ENCODE measurements at places on chromosomes 13 and 19.

DNA sequence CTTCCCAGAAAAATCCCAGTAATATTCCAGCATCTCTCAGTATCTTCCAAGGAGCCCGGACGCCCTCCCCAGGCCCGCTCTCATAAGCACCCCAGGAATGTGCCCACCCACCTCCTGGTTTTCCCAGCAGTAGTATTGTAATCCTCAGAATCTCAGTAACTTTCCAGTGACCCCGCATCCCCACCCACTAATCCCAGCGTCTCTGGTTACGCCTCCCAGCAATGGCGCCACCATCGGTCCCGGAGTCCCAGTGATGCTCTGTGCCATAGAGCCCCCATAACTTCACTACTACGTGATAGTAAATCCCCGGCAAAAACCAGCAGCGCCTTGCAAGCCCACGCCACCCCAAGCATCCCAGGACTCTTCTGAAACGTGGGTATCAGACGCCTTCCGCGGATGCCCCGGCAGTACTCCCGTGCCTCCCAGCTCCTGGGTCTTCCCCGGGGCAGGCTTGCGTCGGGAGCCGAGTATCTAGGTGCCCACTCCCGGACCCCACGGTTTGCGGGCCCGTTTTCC lies 928 bp upstream of the PNPLA6 start:
- DNase-seq, result peak; percentile 53

GRCh38 chr13:92575777-92576176 lies 650.8 kb upstream of the GPC6 start:
- no peak for DNase-seq

DNA sequence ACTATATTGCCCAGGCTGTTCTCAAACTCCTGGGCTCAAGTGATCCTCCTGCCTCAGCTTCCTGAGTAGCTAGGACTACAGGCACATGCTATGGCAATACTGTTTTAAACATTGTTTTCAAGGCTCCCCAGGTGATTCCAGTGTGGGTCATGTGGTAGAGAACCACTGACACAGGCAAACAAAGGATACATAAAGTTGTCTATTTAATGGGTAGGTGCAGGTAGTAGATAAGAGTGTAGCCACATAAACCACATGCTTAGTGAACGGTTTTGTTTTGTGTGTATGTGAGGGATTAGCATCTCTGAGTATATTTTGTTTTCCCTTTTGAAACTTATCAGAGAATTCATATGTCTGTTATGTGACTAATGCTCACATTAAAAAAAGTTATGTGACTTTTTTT lies 36.7 kb downstream of the USPL1 start:
- peak; percentile 12 for DNase-seq

- peak; percentile 39 for DNase-seq
Measured at GRCh38 chr19:46963093-46963734, 56.4 kb upstream of the NPAS1 start.

- no peak for DNase-seq
Measured at GRCh38 chr13:105048677-105049076, 1486.8 kb downstream of the EFNB2 start.

DNA sequence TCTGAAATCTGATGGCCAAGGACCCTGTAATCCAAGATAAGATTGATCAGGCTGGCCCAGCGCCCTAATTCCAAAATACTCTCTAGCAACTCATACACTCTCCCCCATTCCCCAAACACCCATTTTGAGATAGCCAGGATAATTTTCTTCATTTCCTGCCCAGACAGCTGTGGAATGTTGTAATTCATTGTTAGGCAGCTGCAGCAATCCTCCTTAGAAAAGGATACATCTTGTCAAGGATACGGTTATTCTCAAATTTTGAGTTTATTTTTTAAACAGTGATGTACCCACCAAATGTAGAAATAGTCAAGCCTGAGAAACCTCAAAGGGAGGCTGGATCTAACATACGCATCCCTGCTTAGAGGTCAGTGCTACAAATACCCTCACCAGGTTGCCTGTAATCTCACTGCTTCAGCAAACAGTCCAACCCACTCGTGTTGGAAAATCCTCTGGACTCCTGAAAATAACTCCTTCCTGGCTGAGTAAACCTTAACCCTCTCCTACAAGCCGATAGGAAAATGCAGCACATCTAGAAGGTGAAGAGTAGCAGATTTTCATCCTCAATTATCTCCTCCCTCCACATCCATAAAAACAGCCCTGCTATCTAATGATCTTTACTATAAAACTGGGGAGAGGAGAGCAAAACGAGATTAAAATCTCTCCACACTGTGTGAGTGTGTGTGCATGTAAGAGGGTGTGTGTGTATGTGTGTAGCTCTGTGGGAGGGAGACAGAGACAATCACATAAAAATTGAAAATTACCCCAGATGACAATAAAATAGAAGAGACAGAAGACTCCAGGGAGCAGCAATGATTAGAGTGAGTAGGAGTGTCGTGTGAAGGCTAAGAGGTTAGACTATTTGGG lies 683.1 kb downstream of the DIAPH3 start:
- no peak for DNase-seq

DNA sequence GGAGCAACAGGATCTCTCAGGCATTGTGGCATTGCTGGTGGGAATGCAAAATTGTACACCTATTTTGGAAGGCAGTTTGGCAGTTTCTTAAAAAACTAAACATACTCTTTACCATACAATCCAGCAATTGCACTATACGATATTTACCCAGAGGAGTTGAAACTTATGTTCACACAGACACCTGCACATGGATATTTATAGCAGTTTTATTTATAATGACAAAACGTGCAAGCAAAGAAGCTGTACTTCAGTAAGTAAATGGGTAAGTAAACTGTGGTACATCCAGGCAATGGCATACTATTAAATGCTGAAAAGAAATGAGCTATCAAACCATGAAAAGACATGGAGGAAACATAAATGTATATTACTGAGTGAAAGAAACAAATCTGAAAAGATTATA lies 71.6 kb upstream of the UBAC2 start:
- DNase-seq, result no peak

DNA sequence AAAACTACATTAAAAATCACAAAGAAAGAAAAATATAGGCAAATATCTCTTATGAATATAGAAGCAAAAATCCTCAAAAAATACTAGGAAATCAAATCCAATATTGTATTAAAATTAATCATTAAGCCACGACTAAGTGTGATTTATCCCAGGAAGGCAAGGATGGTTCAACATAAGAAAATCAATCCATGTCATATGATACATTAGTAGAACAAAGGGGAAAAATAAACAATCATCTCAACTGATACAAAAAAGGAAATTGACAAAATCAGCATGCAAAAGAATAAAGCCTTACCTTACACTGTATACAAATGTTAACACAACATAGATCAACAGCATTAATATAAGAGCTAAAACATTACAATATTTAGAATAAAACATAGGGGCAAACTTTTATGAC lies 933.3 kb downstream of the PCDH9 start:
- no peak for DNase-seq

DNA sequence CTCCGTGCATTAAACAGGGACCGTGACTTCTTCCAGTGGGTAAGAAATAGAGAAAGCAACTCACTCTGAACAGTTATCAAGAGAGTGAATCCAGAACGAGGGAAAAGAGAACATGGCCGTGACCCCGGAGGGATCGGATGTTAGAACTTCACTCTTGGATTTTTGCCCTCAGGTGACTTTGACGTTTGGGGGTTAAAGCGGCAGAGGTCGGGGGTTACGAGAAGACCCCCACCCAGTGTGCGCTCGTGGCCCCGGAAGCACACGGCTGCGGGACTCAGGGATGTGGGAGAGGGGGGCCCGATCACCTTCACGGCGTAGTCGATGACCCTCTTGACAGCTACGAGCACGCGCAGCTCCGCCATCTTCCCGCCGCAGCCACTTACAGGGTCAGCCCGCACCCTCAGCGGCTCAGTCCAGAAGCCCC lies at the start of gene ETFB:
Gene ETFB, minus strand, starts transcription at position 424 of the 424 bp plus-strand sequence. Its CDS starts 62 bp downstream, at position 362.
- DNase-seq, result no peak

- no peak for DNase-seq
Measured at GRCh38 chr13:30727491-30728355, 7.6 kb upstream of the ALOX5AP start.

DNA sequence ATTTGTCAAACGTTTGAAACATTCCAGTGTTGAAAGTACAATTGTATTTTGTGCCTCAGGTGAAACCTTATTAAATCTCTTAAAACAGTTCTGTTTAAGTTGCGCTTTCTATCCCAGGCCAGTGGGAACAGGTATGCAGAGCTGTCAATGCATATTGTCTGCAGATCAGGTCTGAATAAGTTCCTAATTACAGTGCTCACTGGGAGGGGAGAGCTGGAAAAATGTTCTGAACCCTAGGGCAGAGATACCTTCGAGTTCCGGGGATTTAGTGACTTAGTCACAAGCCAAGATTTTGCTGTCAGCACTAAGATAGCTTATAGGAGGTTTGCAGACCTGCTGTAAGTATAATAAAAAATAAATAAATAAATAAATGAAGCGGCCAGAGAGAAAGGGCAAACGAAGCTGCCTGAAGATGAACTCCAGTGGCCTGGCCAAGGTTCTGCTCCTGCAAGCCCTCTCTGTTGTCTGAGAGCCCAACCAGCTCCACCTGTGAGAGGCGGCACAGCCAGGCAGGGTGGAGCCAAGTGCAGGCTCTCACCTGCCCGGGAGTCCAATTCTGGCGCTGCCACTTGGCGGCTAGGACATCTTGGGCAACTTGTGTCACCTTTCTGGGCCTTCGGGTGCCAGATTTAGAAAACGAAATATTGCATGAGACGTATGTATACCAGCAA lies 97.9 kb upstream of the SLC7A1 start:
- DNase-seq, result no peak

- DNase-seq, result no peak
Measured at GRCh38 chr13:65417953-65418352, 1812.2 kb downstream of the PCDH9 start.

GRCh38 chr19:1417681-1418495 lies 10.5 kb downstream of the DAZAP1 start:
- no peak for DNase-seq

GRCh38 chr13:96779691-96780090 lies 214.6 kb downstream of the OXGR1 start:
- no peak for DNase-seq

DNA sequence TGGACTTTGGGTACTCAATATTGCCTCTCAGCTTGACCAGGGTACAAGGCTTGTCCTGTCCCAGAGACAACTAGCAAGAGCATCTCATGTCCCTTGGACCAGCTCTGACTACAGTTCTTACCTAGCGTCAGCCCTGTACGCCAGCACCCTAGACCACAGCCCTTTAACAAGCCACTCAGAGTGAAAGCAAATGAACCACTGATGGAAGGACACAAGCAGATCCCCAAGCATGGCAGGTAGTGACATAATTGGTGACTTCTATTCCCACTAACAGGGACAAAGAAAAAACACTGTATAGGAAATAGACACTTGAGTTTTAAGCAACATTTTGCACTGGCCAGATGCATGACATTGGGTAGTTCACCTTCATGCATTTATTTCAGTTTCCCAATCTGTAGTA lies 8.8 kb upstream of the LRCH1 start:
- DNase-seq, result no peak

GRCh38 chr13:59621773-59622172 lies 542.0 kb downstream of the DIAPH3 start:
- no peak for DNase-seq

- DNase-seq, result no peak
Measured at GRCh38 chr19:39296906-39297305, 699 bp downstream of the IFNL1 start.

GRCh38 chr19:4197625-4198466 lies 15.4 kb downstream of the ANKRD24 start:
- DNase-seq, result no peak

DNA sequence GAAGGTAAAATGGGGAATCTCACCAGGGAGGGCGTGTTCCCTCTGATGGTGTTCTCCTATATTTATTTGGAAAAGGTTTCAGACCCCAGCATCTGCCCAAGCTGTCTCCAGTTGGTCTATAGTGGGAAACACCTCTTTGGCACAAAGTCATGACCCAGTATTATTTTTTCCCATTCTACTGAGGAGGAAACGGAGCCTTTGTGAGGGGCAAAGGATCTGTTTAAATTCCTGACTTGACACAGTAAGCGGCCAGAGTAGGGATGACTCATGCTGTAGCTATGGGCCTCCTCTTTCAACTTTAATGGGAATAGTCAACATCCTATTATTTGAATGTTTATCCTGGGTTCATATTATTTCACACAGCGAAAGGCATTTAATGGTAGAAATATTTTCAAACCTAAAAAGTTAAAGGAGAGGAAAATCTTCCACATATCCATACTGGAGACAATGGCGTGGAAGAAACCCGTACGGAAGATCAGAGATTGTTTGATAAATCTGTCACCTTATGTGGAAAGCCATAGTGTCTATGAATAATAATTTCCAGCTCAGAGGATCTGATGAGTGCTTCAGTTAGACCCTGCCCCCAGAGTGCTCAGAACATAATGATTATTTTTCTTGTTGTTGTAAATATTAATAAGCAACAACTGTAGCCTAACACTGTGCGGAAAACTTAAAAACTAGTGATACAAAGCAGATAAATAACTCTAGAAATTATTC lies 126.0 kb downstream of the FOXO1 start:
- DNase-seq, result no peak

DNA sequence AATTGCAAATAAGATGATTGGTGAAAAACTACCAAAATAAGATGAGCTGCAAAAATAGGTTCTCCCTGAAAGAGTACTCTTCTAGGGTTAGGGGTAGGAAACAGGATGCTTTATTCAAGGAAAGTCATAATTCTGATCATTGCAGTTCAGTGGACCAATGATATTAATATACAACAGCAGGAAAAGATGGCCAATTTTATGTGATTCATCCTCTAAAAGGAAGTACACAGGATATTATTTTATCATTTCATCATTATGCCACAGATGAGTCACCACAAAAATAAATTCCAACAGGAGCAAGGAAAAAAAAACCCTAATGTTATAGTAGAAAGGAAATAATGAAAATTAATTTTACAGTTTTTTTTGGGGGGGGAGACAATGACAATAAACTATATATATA lies 205.0 kb downstream of the NALCN start:
- DNase-seq, result no peak

DNA sequence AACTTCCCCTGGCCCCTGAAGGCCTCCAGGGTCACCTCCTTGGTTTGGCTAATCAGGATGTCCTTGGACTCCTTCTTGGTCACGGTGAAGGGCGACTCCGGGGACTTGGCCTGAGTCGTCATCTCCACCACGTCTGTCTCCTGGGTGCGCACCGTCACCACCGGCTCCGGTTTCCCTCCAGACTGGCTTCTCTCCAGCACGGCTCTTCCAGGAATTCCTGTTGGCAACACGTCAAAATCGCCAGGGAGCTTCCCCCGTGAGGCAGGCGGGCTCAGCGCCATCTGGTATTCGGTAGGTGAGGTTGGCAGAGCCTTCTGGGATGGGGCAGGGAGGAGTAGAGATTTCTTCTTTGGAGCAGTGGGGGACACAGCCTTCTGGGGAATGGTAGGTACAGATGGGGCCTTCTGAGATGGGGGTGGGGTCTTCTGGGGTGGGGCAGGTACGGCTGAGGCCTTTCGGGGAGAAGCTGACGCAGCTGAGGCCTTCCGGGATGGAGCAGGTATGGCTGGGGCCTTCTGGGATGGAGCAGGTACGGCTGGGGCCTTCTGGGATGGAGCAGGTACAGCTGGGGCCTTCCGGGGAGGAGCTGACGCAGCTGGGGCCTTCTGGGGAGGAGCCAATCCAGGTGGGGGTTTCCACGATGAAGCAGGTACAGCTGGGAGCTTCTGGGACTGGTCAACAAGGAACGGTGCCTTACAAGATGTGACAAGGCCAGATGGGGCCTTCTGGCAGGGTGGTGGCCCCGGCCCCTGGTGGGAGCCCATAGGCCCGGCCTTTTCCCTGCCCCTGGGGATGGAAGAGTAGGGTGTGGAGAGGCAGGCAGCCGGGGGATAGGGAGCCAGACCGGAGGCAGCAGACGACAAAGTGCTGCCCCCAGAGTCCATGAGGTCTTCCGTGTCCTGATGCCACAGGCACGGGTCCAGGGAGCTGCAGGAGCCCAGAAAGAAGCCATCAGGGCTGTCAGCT lies 3.8 kb downstream of the GARIN5B start:
- DNase-seq, result no peak
